ENCODE measurements at places on chromosomes 2 and 18. TPM values are rescaled to one million over a fixed set of nuclear protein-coding genes. Genes with fewer than 3 reads are reported as not detected.

DNA sequence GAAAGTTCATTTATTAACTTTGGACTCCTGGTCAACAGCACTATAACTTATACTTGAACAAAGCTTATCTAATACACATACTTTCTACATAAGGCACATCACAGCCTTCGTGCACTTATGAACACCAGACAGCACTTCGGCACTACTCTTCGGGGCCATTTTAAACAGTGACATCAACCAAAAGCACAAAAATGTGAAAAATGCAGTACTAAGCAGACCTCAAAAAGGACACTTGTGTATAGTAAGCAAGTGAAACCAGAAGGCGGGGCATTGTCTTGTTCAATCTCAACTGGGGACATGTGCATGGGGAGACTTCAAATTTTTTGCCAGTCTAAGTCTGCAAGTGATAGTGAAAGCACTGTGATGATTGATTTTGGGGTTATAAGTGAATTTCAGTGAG, 163.0 kb downstream of the NCKAP5 start:
- DNase-seq: no peak

- DNase-seq: no peak
These were observed 47.7 kb downstream of the RRM2 start for GRCh38 chr2:10170256-10170655.

DNA sequence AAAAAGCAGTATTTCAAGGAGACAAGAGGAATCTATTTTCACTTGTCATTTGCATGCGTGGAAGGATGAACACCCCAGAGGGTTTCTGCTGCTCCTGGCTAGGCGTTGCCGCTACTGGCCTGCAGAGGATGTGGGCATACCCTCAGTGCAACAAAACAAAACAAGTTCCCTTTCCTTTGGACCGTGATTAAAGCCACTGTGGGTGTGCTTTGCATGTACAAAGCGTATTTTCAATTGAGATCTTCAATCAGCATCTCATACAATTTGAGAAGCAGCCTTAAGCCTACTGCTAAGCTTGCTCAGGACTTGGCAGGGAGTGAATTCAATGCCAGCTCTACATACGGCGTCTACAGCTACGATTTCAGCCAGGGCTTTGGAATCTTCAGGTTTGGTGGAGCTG, 298.4 kb downstream of the LPIN1 start:
- DNase-seq: no peak

CTAGE1 gene
- not detected for polyA plus RNA-seq

DNA sequence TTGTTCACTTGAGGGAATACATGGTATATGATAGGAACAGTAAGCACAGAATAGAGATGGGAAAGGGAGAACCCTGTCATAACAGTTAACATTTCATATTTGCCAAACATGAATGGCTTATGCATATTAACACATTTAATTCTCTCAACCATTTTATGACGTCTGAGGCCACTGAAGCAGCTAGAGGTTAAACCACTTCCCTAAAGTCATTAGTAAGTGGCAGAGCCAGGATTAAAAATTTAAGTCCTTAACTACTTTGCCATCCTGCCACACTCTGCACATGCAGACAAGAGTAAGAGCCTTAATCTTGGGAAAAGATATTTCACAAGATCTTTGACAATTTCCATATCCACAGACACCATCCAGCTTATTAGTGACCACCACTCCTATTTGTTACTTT, 2.1 kb downstream of the LIPT1 start:
- no peak for DNase-seq

GRCh38 chr18:54416436-54416835, 58.7 kb downstream of the C18orf54 start:
- no peak for DNase-seq

C2orf78 gene
- polyA plus RNA-seq: not detected

GRCh38 chr18:63078471-63078870, 241.1 kb downstream of the BCL2 start:
- DNase-seq: no peak

TMEFF2 gene
- polyA plus RNA-seq: 18.6 TPM

DUSP19 gene
- polyA plus RNA-seq: 2.0 TPM

DNA sequence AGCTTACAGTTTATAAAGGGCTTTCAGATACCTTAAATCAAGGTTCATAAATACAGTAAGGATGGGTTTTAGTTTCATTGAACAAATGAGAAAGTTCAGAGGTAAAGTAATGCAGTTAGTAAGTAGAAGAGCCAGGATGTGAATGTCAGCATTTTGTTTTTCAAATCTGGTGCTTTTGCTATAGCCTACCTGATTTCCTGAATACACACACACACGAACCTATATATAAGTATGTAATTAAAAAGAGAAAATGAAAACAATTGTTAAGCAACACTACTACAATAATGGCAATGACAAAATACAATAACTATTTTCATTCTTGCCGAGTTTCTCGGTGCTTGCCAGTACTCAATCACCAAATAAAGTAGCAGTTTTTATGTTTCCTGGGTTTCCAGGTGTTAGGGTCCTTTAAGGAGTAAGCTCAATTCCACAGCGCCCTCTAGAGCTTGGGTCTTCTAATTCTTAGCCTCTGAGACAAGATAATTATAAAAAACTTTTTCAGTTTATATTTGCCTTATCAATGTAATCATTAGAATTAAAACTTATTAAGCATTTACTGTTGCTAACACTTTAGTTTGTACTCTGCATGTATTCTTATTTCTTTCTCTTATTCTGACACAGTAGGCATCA, 512.9 kb upstream of the ACVR2A start:
- no peak for DNase-seq

GRCh38 chr2:206368933-206369569, 74.3 kb upstream of the ADAM23 start:
- DNase-seq: no peak

GRCh38 chr2:128646691-128647090, 328.0 kb upstream of the HS6ST1 start:
- no peak for DNase-seq

CHST9 gene
- polyA plus RNA-seq: 0.10 TPM

DNA sequence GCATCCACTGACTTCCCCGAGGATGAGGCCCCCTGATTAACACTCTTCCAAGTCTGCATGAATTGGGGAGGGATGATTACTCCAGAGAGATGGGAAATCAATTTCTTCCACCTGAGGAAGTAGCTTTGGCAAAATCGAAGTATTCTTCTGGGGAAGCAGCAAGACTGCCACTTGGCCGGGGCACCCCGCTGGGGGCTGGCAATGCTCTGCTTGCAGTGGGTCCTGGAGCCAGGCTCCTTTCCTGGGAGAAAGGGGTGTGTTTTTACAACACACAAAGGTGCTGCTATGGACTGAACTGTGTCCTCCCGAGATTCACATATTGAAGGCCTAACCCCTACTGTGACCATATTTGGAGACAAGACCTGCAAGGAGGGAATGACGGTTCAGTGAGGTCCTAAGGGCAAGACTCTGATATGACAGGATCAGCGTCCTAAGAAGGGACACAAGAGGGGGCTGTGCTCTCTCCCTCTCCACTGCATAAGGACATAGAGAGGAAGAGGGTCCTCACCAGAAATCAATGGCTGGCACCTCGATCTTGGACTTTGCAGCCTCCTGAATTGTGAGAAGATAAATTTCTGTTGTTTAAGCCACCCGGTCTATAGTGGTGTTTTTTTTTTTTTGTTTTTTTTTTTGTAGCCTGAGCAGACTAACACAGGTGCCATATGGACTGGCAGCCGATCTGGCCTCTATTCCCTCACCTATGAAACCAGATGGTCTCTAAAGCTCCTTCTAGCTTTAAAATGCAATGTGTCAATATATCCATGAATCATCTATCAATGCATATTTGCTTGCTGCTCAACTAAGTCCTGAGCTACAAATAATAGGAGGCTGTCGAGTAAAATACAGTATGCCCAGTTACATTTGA, 3.6 kb upstream of the SMARCAL1 start:
- no peak for DNase-seq

MARCHF4 gene
- polyA plus RNA-seq: 0.04 TPM

KIF1A gene
- polyA plus RNA-seq: 4.4 TPM

DNA sequence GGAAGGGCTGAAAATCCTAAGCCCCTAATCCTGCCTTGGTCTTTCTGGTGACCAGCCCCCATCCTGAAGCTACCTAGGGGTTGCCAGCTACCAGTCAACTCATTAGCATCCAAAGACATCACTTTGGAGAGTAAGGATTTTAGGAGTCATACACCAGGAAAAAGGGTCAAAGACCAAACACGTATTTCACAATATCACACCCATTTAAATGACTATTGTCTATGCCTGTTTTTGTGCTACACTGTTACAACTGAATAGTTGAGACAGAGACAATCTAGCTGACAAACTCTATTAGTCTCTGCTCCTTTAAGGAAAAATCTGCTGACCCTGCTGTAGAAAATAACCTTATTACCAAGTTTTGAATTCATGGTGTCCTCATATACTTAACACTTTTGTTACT, 21.0 kb upstream of the RBBP8 start:
- no peak for DNase-seq

SERPINB7 gene
- 0.35 TPM for polyA plus RNA-seq

UCN gene
- polyA plus RNA-seq: 2.5 TPM

GRCh38 chr2:73952499-73953446, 26.1 kb downstream of the DGUOK start:
- DNase-seq: peak; percentile 17

PREB gene
- 35.1 TPM for polyA plus RNA-seq
